ENCODE measurements at places on chromosomes 7 and 10.

- DNase-seq = no peak
Observed at GRCh38 chr10:75395066-75395931, 6.3 kb downstream of the ZNF503 start.

DNA sequence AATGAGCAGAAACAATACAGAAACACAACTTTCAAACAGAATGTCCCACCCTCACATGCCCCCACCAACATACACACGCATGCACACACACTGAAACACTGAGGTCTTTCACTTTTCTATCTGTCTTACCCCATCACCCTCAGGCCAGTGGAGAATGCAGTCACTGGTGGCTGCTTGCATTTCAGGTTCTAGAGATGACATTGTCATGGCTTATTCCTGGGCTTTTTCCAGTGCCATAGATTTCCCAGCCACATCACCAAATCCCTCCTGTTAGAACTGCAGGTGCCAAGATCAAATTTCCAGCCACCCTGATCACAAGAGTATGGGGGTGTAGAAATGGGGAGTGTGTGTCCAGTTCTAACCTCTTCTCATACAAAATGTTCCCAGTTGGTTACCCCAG, 68.4 kb downstream of the CACNA2D1 start:
- DNase-seq = no peak

- DNase-seq = no peak
Observed at GRCh38 chr10:106181501-106181900, 983.0 kb downstream of the SORCS1 start.

DNA sequence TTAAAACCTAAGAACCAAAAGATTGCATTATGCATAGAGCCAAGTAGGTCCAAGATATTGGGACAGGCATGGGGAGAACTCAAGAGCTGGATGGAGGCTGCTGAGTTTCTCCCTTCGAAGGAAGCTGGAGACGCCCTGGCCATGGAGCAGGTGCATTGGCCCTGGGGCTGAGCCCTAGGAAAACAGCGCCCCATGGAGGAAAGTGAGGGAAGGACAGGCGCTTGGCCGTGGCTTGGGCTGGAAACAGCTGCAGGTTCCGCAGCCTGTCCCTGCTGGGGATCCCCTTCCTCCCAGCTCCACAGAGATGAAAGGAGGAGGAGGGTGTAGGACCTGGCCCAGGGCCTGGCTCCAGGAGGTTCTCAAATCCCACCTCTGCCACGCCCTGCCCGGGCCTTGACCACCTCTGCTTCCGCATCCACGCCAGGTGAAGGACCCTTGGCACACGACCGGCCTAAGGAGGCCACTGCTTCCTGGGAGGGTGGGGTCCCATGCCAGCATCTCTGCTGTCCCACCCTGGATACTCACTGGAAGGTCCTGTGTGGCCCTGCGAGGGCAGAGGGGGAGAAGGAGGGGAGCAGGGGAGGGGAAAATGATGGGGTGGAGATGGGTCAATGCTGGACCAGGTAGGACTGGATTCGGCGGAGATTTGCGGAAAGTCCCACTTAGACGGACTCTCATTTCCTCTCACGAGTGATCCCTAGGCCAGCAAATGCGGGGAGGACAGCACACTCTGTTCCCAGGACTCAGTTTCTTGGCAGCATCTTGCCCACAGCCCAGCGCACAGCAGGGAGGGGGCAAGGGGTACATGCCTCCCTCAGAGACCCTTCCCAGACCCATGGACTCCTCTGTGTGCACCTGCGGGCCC, 258.6 kb upstream of the TCERG1L start:
- DNase-seq = no peak

GRCh38 chr7:119929891-119930290, 343.1 kb upstream of the KCND2 start:
- no peak for DNase-seq

DNA sequence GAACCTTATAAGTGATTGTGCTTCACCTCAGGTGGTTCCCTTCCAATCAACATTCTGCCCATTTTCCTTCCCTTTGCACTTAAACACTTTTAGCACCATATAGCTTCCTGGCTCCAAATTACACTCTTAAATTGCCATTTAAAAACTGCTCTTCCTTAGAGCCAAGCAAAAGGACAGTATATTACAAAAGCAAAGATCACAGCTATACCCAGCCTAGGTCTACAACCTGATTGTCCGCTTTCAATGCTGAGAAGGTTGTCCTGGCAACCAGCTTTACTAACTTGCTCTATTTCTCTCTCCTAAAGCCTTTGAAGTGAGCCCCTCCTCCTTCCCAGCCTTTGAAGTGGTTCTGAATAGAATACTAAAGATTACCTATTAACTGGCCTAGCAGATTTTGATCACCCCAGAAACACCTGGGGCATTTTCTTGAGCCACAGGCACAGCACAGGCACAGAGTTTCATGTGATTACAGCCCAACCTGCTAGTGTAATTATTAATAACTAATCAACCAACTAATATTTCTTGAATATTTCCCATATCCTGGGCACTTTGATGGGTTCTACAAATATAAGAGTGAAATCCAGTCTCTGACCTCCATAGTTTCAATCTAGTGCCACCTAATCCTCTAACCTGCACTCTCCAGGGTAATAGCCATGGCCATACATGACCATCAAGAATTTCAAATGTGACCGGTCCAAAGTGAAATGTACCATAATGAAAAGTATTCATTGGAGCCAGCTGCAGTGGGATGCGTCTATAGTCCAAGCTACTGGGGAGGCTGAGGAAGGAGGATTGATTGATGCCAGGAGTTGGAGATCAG, 63.6 kb upstream of the TRIM24 start:
- DNase-seq = no peak

DNA sequence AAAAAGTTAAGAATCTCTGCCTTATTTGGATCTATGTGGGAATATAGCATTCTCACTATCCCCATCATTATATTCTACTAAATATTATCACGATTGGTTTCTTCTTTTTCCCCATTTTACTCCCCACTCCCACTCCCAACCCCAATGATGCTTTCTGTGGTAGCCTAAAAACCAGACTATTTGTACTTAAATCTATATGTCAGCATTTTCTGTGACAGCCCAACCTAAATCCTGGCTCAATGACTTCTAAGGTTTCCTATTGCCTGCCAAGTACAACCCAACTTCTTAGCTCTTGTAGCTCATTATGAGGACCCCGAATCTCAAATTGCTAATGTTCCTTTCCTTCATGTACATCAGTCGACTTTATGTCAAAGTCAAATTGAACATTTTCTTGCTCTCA, 598.6 kb downstream of the XPNPEP1 start:
- DNase-seq = no peak

DNA sequence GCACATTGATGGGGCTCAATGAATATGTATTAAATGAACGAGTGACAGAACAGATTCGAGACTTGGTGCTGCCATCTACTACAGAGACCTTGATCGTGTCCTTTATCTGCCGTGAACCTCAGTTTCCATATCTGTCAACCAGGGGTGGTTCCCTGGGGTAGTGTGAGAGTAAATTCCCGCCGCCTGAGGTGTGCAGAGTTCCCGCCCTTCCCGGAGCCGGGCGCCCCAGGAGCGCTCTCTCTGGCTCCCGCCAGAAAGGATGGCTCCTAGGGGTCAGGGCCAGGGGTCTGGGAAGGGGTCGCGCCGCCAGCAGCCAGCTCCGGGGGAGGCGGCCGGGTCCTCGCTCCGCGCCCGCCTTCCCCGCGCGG, 333 bp upstream of the PLCE1 start:
- DNase-seq = no peak

- no peak for DNase-seq
Observed at GRCh38 chr10:129792141-129792540, 171.9 kb downstream of the EBF3 start.

- DNase-seq = no peak
Observed at GRCh38 chr7:1533547-1534329, 3.2 kb downstream of the MAFK start.

DNA sequence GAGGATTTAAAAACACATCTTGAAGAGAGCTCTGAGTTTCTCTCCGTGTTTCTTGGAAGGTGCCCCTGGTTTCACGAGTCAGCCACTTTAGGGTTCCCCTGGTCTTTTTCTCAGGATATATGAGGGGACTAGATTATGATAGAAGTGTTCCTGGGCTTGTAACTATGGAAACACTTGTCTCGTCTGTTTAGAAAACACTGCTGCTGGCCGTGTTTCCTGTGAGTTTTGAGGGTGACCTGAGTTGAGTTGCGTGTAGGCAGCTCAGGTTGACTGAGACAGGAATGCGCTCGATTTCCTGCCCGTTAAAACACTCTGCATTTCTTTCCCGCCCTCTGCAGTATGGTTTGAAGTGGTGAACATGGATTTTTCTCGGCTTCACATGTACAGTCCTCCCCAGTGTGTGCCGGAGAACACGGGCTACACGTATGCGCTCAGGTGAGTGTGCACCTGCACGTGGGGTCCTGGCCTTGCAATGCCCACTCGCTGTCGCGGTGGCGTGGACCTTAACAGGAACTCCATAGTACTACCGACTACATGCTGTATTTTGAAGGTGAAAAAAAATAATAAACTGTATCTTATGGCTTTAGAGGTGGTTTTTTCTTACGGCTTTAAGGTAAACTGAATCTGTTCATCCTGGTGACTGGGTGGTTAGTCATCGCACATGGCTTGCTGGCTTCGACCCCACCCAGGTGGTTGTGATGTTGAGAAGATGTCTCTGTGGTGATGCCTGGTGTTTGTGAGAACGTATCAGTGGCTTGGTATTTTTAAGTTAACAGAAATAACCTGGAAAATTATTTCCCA, at the start of gene SUN1:
Gene SUN1 (plus strand): TSS at position 310 of the 801 bp plus-strand sequence. CDS start 49 bp downstream, at position 359.
- DNase-seq = no peak

DNA sequence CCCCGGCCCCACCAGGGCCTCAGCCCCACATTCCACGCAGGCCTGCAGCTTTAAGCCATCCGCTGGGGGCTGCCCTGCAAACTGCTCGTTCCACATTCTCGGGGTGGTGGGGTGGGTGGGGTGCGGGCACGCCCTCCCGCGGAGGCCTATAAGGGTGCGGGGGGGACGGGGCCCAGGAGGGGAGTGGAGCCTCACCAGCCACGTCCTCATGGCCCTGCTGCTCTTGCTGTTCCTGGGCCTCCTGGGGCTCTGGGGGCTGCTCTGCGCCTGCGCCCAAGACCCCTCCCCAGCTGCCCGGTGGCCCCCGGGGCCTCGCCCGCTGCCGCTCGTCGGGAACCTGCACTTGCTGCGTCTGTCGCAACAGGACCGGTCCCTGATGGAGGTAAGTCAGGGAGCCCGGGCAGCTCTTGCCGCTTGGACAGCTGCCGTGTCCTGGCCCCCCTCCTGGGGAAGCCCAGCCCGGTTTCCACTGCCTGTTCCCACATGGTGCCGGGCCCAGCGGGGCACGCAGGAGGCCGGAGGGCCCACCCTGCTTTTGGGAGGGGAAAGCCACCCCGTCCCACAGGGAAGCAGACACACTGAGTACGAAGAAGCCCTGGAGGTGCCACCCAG, at the start of gene CYP2W1:
Gene CYP2W1 (plus strand): TSS at position 178 of the 612 bp plus-strand sequence. CDS start 31 bp downstream, at position 209.
- DNase-seq = no peak

DNA sequence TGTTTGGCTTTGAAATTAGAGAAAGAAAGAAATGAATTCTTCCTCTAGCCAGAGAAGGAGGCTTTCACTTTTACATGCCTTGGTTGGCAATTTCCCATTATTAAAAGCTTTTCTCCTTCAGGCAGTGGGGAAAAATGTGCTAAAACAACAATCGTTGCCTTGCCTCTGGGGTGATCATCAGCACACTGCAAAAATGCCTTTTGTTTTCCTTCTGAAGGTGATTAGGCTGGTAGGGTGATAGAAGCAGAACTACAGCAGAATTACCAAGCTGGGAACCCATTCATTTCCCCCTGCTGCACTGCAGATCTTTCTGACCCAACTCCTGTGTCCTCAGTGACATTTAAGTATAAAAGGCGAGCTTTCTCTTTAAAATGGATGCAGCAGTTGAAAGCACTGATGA, 22.2 kb downstream of the ANK3 start:
- DNase-seq = no peak

DNA sequence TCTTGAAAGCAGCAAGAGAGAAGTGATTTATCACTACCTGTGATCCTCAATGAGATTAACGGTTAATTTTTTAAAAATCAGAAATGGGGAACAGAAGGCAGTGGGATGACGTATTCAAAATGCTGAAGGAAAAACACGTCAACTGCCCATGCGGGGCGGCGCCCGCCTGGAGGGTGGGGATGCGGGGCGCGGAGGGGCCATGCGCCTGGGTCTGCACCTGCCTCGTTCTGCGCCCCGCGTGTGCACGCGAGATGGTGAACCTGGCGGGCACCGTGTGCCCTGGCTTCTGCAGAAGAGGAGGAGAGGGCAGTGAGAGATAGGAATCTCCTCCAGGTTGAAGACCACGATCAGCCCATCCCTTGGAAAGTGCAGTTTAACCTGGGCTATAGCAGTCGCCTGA, 79.3 kb upstream of the ZNF32 start:
- DNase-seq = no peak

- no peak for DNase-seq
Observed at GRCh38 chr7:19772306-19772705, 1.1 kb downstream of the TMEM196 start.

- DNase-seq = no peak
Observed at GRCh38 chr7:29848941-29849340, 42.6 kb downstream of the WIPF3 start.

DNA sequence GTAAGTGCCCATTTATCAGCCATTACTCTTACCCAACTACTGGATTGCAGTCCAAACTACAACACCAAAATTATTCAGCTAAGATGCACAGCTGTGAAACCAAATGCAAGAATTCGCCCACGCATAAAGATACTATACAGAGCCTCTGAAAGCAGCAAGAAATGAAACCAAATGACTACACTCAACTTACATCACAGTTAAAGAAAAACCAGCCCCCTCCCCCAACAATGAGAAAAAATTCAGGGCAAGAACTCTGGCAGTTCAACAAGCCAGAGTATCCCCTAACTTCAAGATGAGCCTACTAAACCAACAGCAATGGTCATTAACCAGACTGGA, 209.1 kb upstream of the VWC2 start:
- DNase-seq = no peak

DNA sequence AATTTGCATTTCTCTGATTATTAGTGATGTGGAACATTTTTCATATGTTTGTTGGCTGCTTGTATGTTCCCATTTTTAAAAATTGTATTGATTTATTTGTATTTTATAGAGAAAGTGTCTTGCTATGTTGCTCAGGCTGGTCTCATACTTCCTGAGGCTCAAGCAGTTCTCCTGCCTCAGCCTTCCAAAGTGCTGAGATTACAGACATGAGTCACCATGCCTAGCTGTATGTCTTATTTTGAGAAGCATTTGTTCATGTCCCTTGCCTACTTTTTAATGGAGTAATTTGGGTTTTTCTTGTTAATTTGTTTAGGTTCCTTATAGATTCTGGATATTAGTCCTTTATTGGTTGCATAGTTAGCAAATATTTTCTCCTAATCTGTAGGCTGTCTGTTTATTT, 214.2 kb upstream of the KAT6B start:
- DNase-seq = no peak

GRCh38 chr7:150342121-150342408, 636 bp upstream of the RARRES2 start:
- DNase-seq = no peak

- DNase-seq = no peak
Observed at GRCh38 chr10:76939933-76940468, 697.6 kb downstream of the KCNMA1 start.

GRCh38 chr7:157177333-157177982, 38.7 kb downstream of the UBE3C start:
- DNase-seq = no peak

- peak; percentile 63 for DNase-seq
Observed at GRCh38 chr10:77513781-77514331, 123.8 kb downstream of the KCNMA1 start.
